ENCODE measurements at places on chromosomes 6 and 20. TPM values are rescaled to one million over a fixed set of nuclear protein-coding genes. Genes with fewer than 3 reads are reported as not detected.

GRCh38 chr6:151675746-151676459, 131.6 kb upstream of the ESR1 start:
- H3K4me3 ChIP-seq, result no peak overlapping the region
- no peaks in the 10 kb centered on the region for H3K36me3 ChIP-seq
- H3K27ac ChIP-seq, result no peak overlapping the region
- H3K4me1 ChIP-seq, result no peaks in the 10 kb centered on the region
- peak; percentile 27 for DNase-seq

RMND1 gene
- total RNA-seq, result 20.6 TPM

OR2H1 gene
- not detected for total RNA-seq

DNA sequence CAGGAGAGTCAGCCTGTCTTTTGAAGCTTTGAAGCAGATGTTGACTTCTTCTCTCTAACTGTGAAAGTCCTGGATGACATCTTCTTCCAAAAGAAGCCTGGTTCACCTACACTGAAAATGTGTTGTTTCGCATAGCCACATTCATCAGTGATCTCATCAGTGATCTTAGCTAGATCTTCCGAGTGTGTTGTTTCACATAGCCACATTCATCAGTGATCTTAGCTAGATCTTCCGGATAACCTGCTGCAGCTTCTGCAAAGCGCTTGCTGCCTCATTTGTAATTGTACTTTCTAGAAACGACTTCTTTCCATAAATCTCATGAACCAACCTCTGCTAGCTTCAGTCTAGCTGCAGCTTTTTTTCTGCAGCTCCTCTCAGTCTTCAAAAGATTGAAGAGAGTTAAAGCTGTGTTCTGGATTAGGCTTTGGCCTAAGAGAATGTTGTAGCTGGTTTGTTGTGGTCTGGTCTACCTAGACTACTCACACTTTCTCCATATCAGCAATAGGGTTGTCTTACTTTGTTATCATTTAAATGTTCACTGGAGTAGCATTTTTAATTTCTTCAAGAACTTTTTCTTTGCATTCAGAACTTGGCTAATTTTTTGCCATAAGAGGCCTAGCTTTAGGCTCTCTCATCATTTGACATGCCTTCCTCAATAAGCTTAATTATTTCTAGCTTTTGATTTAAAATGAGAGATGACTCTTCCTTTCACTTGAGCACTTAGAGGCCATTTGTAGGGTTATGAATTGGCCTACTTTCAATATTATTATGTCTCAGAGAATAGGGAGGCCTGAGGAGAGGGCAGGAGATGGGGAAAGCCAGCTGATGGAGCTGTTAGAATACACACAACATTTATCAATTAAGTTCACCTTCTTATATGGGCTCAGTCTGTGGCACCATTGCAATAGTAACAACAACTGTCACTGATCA, 48.7 kb upstream of the EXOC2 start:
- no peaks in the 10 kb centered on the region for H3K4me1 ChIP-seq
- H3K27me3 ChIP-seq, result no peaks in the 10 kb centered on the region
- H3K27ac ChIP-seq, result no peak overlapping the region
- H3K4me3 ChIP-seq, result no peak overlapping the region
- no peaks in the 10 kb centered on the region for H3K36me3 ChIP-seq
- DNase-seq, result no peak

- DNase-seq, result no peak
- H3K36me3 ChIP-seq, result no peaks in the 10 kb centered on the region
- H3K27me3 ChIP-seq, result no peaks in the 10 kb centered on the region
- no peaks in the 10 kb centered on the region for H3K4me1 ChIP-seq
- no peak overlapping the region for H3K27ac ChIP-seq
These were observed 193.4 kb upstream of the PRDM1 start for GRCh38 chr6:105892577-105893262.

OOEP gene
- not detected for total RNA-seq

COL19A1 gene
- 0.11 TPM for total RNA-seq

DNA sequence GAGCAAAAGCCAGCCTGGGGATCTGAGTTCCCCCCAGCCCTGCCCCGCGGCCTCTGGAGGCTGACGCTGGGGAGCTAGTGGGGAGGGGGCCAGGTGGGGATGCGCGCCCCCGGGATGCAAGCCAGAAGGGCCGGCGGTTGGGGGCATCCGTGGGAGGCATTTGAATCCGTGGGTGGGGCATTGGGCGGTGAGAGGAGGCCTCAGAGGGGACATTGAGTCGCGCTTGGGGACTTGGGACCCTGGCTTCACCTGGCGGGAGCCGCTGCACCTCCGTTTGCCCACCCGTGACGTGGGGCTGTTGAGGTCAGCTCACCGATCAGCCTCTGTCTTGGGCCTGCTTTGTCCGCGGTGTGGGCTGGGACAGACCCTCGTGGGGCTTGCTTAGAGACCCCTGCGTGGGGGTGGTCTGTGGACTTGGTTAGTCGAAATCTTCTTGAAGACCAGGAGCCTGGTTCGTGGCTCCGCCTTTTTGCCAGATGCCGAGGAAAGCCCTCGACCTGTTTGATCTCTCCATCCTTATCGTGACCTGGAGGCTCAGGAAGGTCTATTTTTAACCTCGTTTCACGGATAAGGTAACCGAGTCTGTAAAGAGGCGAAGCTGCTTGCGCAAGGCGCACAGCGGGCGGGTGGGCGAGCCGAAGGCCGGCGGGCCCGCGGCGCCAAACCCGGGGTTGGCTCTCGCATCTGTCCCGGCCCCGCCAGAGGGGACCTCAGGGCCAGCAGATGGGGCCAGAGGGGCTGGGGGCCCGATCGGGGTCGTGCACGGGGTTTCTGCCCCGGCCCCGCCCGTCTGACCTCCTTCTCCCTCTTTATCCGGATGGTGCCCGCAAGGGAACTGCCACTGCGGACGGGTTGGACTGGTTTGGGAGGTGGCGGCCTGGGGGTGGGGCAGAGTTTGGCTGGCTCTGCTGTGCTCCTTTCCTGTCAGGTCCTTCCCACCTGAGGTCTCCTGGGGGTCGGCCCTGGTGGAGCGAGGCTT, 8.3 kb downstream of the FAM110A start:
- peaks cover 39% of the 10 kb centered on the region for H3K4me1 ChIP-seq
- H3K36me3 ChIP-seq, result no peaks in the 10 kb centered on the region
- no peak overlapping the region for H3K27ac ChIP-seq

MEP1A gene
- total RNA-seq, result not detected

DNA sequence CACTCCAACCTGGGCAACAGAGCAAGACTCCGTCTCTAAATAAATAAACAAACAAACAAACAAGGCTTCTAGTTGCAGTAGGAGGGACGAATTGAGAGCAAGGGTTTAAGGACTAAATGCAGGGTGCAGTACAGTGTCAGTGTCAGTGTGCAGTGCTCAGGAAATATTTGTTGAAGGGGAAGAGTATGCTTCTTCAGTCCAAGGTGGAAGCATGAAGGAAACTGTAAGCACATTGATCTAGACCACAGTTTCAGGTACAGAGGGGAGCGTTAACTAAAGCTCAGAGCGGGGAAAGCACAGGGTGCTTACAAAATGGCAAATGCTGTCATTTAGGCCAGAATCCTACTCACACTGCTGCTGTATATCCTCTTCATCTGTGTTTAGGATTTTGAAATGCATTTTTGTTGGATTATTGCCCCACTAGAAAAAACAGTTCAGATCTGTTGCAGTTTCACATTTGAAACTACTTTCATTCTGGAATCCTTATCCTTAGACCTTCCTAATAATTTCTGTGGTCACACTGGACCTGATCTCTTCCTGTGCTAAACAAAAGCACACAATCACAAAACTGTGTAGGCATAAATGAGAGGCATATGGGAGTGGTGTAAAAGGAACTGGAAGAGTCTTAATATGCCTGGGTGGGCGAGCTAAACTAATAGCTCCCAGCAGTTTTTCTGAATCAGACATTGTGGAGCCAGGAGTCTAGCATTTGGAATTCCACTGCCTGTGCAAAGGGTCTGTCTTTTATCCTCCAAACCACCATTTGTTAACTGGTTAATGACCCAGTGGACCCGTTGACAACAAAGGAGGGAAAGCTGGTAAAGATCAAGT, 41.4 kb downstream of the CBFA2T2 start:
- H3K4me3 ChIP-seq, result no peak overlapping the region
- no peak overlapping the region for H3K27ac ChIP-seq
- H3K36me3 ChIP-seq, result no peaks in the 10 kb centered on the region
- H3K4me1 ChIP-seq, result no peaks in the 10 kb centered on the region

GRCh38 chr20:25623225-25623735, 534 bp downstream of the NANP start:
- peak; percentile 70 for DNase-seq
- peak overlapping the region; percentile 100 for H3K4me3 ChIP-seq
- H3K27me3 ChIP-seq, result no peaks in the 10 kb centered on the region
- H3K27ac ChIP-seq, result peak overlapping the region; percentile 94
